ENCODE measurements at places on chromosomes 12 and 14. TPM values are rescaled to one million over a fixed set of nuclear protein-coding genes. Genes with fewer than 3 reads are reported as not detected.

DNA sequence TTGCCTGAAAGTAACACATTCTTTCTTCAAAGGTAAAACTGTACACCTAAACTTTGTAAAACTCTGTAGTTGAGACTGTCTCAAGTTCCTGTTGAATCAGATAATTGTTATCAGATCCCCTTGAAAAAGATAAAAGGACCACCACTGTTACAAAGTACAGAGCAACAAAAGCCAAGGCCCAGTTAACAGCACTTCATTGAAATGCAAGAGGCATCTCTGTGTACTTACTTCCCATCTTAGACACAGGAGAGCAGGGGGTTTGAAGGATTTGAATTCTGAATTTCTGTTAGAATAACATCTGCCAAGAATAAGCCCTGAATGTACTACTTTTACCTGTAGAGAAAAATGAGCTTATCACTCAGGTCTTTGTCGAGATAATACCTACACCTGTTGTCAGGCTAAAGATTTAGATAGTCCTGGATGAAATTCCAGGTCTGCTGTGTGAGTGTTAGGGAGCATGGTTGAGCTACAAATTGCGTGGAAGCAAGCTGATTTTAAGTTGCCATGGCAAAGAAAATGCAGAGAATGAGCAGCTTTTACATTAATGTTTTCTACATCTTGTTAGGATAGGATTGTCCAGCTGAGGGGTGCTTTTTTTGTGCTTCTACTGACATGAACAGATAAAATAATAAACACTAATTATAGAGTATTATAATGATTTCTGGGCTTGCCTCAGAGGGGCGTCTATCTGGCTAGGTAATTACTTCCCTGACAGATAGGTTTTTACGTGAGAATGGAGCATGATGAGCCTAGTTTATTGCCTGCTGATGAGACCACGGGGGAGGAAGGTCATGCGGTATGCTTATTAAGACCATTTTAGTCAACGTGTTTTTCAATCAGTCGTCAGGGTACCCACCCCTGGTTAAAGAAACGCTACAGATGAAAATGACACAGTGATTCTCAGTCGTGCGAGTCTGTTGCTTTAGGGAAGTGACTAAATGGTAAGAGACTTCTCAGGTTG, 309.2 kb downstream of the PAWR start:
- H3K27ac ChIP-seq = no peak overlapping the region
- no peaks in the 10 kb centered on the region for H3K4me1 ChIP-seq
- H3K4me3 ChIP-seq = no peak overlapping the region
- H3K36me3 ChIP-seq = no peaks in the 10 kb centered on the region

- H3K4me1 ChIP-seq = no peaks in the 10 kb centered on the region
- H3K36me3 ChIP-seq = no peaks in the 10 kb centered on the region
- H3K4me3 ChIP-seq = no peak overlapping the region
Observed at GRCh38 chr12:118290130-118290529, 82.6 kb downstream of the TAOK3 start.

DNA sequence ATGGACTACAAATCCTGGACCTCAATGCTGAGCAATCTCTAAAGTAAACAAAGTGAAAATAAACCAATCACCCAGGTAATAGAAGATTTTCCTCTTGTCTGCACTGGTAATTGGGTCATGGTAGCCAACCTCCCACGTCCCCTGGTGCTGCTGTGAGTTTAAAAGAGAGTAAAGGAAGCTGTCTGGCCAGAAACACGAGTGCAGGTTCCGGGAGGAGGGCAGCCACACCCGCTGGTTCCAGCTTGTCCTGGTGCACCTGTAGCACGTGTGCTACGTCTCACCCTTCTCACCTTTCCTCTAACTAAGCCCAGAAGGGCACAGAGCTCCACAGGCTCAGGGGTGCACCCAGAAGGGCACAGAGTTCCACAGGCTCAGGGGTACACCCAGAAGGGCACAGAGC, 5.4 kb downstream of the CRACR2A start:
- H3K36me3 ChIP-seq = peaks cover 13% of the 10 kb centered on the region
- no peaks in the 10 kb centered on the region for H3K4me1 ChIP-seq
- DNase-seq = no peak
- peaks cover 4% of the 10 kb centered on the region for H3K27me3 ChIP-seq
- H3K4me3 ChIP-seq = no peak overlapping the region

CATSPERB gene
- 3.9 TPM for total RNA-seq

TRHDE gene
- 4.6 TPM for total RNA-seq

GRCh38 chr14:99862136-99862535, 68.9 kb downstream of the EML1 start:
- H3K36me3 ChIP-seq = no peaks in the 10 kb centered on the region
- H3K27me3 ChIP-seq = no peaks in the 10 kb centered on the region
- H3K4me3 ChIP-seq = no peak overlapping the region
- DNase-seq = no peak
- no peak overlapping the region for H3K27ac ChIP-seq

DNA sequence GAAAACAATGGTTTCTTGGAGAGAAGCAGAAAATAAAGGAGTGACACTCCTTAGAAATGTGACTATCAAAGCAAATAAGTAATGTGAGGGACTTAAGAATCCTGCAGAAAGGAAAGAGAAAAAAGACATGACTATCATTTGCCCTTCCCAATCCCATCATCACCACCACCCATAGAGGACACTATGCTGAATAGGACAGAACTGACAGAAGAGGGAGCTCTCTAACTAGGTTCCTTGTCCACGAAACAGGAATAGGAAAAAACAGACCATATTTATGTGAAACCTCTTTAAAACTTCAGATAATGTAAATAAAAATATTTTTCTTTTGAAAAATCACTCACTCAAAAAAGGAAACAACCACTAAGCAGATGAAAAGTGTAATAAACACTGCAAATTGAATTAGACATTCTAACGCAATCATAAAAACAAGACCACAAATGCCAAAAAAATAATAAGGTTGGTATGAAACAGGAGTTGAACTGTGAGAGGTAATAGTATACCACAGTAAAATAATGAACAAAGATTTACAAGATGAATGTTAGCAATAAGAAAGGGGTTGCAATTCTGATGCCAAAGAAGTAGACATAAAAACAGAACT, 24.1 kb downstream of the KLRD1 start:
- DNase-seq = no peak
- H3K36me3 ChIP-seq = no peaks in the 10 kb centered on the region
- H3K4me1 ChIP-seq = no peaks in the 10 kb centered on the region
- no peak overlapping the region for H3K27ac ChIP-seq
- no peaks in the 10 kb centered on the region for H3K27me3 ChIP-seq

RAD51AP1 gene
- total RNA-seq = 4.8 TPM

DNA sequence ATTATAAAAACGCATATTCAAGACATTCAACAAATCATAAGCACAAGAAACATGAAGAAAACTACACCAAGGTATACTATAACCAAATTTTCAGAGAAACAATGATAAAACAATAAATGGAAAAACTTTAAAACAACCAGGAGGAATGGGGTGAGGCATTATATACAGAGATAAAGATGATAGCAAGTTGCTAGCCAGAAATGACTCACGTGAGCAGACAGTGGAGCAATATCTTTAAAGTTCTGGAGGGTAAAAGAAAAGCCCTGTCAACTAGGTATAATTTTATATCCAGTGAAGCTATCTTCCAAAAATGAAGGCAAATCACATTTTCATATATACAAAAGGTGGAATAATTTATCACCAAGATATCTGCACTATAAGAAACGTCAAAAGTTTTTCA, 97.8 kb upstream of the PCED1B start:
- no peak overlapping the region for H3K27ac ChIP-seq
- no peaks in the 10 kb centered on the region for H3K4me1 ChIP-seq

- no peaks in the 10 kb centered on the region for H3K27me3 ChIP-seq
- H3K4me3 ChIP-seq = no peak overlapping the region
- no peak for DNase-seq
- H3K4me1 ChIP-seq = no peaks in the 10 kb centered on the region
Observed at GRCh38 chr14:96206461-96206860, 1.8 kb downstream of the BDKRB2 start.

ERBB3 gene
- 90.6 TPM for total RNA-seq

- H3K4me3 ChIP-seq = peak overlapping the region; percentile 30
- H3K4me1 ChIP-seq = peaks cover 5% of the 10 kb centered on the region
- no peaks in the 10 kb centered on the region for H3K27me3 ChIP-seq
- DNase-seq = no peak
- peak overlapping the region; percentile 99 for H3K27ac ChIP-seq
- H3K36me3 ChIP-seq = no peaks in the 10 kb centered on the region
Observed at GRCh38 chr12:93676408-93677194, 574 bp upstream of the CRADD start.

WDR89 gene
- 5.9 TPM for total RNA-seq

All from tibial nerve (tissue), 4 donors.